Activated CD4-positive, alpha-beta memory T cell treated with anti-CD3 and anti-CD28 coated beads, Interleukin-2, amount 10 ng/mL, durations not matched to agents 7 days and 5 days (primary cell): ENCODE measurements at places on chromosomes 11 and 22. TPM values are rescaled to one million over a fixed set of nuclear protein-coding genes. Genes with fewer than 3 reads are reported as not detected.

Gene MICAL3
- total RNA-seq, result 31.4 TPM

Gene GNG3
- total RNA-seq, result not detected

DNA sequence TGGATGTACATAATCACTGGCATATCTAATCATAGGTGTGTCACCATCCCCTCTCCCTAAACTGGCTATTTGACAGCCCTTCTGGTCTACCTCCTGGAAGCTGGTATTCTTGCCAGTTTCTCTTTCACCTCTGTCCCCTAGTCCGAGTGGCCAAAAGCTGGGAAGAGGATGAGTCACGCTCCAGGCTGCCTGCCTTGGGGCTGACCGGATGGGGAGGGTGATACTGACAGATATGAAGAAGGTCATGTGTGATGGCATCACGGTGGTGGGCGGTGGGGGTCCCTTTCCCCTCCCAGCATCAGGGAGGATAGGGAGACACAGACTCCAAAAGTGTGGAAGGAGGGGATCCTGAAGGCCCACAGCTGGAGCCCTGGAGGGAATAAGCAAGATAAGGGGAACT is 4.8 kb downstream of the OAF start:
- no peak for DNase-seq

GRCh38 chr22:22910272-22911240 is 22.9 kb downstream of the IGLL5 start:
- no peak for DNase-seq

Gene EMID1
- 0.18 TPM for total RNA-seq

Gene SCGB1A1
- total RNA-seq, result not detected

- no peak for DNase-seq
Measured at GRCh38 chr22:29145321-29146072, 60.2 kb upstream of the EMID1 start.

DNA sequence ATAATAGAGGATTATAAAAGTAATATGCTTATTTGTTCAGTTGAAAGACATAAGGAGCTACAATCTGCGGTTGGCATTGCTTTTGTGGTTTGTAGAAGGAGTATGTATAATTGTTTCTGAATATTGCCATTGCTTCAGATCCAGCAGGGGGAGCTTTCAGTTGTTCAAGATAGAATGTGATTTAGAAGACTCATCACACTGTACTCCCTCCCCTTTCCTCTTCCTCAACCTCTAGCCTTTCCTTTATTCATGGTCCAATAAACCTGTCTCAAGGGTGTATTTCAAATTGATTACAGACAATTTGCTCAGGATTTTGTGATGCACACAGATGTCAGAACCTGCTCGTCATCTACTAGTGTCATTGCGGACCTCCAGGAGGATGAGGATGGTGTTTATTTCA is 9.8 kb downstream of the PRMT3 start:
- DNase-seq, result peak; percentile 34

Gene IFITM10
- total RNA-seq, result 1.3 TPM

- no peak for DNase-seq
Measured at GRCh38 chr11:79439886-79440570, 802 bp downstream of the TENM4 start.

DNA sequence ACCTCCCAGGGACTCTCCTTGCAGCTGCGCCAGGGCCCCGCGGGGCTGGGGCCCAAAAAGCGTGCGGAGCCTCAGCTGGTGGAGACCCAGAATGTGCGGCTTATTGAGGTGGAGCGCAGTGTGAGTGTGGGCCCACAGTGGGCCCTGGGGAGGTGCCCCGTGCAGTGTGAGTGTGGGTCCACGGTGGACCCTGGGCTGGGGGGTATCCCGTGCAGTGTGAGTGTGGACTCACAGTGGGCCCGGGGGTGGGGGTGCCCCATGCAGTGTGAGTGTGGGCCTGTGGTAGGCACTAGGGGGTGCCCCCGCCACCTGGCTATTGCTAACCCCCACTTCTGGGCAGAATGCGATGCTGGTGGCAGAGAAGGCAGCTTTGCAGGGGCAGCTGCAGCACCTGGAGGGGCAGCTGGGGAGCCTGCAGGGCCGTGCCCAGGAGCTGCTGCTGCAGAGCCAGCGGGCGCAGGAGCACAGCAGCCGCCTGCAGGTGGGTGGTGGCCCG is 7.8 kb upstream of the RPS6KA4 start:
- DNase-seq, result no peak
